Hippocampal formation (tissue), 2 donors: ENCODE measurements at places on chromosomes 5 and 9.

- DNase-seq, result no peak
These were observed 3.2 kb downstream of the MROH2B start for GRCh38 chr5:41067714-41068568.

- DNase-seq, result no peak
These were observed 7.3 kb upstream of the ROPN1L start for GRCh38 chr5:10434392-10434791.

DNA sequence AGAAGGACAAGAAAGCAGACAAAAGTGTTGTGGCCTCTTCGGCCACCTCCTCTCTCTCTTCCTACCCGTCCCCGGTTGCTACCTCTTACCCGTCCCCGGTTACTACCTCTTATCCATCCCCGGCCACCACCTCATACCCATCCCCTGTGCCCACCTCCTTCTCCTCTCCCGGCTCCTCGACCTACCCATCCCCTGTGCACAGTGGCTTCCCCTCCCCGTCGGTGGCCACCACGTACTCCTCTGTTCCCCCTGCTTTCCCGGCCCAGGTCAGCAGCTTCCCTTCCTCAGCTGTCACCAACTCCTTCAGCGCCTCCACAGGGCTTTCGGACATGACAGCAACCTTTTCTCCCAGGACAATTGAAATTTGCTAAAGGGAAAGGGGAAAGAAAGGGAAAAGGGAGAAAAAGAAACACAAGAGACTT, 2.4 kb downstream of the EGR1 start:
- no peak for DNase-seq

- peak; percentile 74 for DNase-seq
These were observed 305.8 kb downstream of the PDE4D start for GRCh38 chr5:59587489-59588337.

DNA sequence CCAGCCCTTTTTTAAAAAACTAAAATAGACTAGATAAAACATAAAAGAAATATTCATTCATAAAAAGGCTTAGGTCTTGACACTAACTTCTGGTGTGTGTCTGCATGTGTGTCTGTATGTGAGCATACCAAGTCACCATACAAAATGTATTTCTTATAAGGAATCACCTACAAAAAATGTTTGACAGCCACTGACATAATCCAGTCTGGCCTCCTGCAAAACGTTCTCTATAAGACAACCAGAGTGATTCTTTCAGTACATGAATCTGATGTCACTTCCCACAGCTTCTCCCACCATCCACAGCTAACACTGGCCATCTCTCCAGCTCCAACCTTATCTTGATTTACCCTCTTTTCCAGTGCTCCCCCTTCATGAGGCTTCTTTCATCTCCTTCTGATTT, 192.3 kb downstream of the TLE1 start:
- no peak for DNase-seq

GRCh38 chr9:277601-278295, 63.1 kb downstream of the DOCK8 start:
- DNase-seq, result no peak
